ENCODE measurements at places on chromosomes 13 and 19. TPM values are rescaled to one million over a fixed set of nuclear protein-coding genes. Genes with fewer than 3 reads are reported as not detected.

- DNase-seq, result no peak
Observed at GRCh38 chr19:22620401-22620800, 13.7 kb upstream of the ZNF492 start.

GRCh38 chr13:44732503-44733098 is 156.5 kb upstream of the TSC22D1 start:
- DNase-seq, result peak; percentile 10

DNA sequence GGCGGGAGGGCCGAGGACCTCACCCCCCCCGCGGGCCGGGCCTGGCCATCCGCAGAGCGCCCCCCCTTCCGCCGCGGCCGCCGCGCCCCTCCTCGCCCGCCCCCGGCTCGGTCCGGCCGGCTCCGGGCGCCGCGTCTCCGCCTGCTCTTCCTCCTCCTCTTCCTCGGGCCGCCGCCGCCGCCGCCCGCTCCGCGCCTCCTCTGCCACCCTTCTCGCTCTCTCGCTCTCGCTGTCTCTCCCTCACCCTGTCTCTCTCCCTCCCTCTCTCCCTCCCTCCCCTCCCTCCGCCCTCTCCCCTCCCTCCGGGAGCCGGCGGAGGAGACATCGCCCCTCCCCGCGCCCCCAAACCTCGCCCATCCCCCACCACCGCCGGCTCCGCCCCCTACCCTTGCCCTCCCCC is at the start of gene SHANK1:
Gene SHANK1, minus strand, starts transcription at position 237 of the 400 bp plus-strand sequence. CDS start 2,883 bp downstream, outside the sequence.
- DNase-seq, result peak; percentile 85

DNA sequence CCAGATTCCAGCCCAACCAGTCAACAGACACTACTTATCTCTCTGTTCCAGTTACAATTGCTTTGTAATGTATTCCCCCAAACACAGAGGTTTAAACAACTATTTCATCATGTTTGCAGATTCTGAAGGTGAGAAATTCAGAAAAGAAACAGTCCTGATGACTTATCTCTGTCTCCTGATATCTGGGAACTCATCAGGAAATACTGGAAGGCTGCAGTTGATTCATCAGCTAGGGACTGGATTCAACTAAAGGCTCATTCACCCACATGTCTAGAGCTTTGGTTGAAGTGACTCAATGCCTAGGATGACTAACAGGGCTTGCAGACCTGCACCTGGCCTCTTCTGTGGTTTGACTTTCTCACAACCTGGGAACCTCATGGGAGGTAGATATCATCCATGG is 56.6 kb upstream of the GPC6 start:
- no peak for DNase-seq

GRCh38 chr13:77372275-77372674 is 45.4 kb upstream of the MYCBP2 start:
- DNase-seq, result no peak

GRCh38 chr19:49861541-49862378 is 5.6 kb downstream of the PNKP start:
- no peak for DNase-seq

GRCh38 chr19:55041244-55041626 is 3.2 kb upstream of the GP6 start:
- no peak for DNase-seq

GRCh38 chr13:40514802-40515201 is 151.6 kb downstream of the FOXO1 start:
- no peak for DNase-seq

Gene ZNF790
- 5.9 TPM for polyA plus RNA-seq

Gene FPR2
- polyA plus RNA-seq, result not detected

Gene GZMM
- polyA plus RNA-seq, result not detected

Gene EEF2
- polyA plus RNA-seq, result 772 TPM
